ENCODE measurements at places on chromosomes 2 and 18.

DNA sequence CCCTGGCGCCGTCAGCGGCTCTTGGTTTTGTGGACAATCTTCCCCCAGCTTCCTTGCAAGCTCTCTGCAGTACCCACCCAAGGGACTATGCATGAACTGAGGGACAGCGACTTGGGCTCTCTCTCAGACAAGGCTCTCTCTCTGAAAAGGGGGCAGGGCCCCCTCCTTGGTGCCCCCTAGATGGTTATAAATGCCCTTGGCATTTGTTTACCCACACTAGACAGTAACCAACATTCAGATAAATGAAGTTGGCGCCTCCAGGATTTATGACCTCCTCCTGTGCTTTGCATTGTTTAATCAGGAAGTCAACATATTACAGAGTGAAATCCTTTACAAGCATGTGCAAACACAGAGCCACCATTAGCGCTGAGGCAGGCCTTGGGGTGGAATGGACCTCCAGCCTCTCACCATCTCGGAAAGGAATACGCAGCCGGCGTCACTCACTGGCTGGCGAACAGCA is 547.4 kb upstream of the ID2 start:
- no peak for DNase-seq

DNA sequence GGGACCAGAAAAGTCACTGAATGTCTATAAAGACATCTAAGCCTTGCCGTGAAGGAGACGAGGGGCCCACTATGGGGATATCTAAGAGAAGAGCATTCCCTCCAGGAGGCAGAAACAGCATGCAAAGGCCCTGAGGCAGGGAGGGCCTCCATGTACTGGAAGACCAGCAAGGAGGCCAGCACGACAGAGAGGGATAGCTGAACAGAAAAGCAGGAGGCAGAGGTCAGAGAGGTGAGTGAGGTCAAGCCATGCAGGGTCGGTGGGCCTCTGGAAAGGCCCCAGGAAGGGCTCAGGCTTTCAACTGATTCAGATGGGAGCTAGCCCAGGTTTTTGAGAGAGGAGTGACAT is 5.7 kb downstream of the TRABD2A start:
- DNase-seq: no peak

DNA sequence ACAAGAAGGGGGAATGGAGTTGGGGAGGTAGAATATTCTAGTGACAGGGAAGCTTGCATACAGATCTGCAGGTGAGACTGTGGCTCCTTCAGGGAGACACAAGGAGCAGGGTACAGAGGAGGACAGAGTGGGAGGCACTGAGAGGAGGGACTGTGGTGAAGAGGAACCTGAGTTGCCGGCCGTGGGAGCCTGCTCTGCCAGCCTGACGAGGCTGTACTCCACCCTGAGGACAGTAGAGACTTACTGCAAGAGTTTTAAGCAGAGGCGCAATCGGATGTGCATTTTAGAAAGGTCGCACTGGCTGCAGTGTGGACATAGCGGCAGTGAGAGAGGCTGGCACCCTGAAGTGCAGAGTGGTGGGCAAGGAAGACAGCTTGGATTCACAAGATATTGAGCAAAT is 185.8 kb downstream of the GFPT1 start:
- DNase-seq: no peak

DNA sequence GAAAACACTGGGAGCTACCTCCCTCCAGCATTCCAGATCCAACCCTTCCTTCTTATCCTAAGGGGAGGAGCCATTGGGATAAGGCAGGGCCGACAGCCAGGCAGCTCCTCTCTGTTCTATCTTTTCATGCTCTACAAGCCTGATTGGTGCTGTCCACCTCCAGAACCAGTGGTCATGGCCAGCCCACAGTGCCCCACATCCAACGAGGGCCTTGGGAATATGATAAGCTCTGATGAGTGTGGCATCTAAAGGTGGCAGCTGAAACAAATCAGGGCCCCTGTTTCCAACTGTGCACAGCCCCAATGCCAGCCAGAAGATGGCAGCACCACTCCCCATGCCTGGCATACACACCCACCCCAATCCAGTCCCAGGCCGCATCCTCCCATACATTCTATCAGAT is 329.3 kb downstream of the C1D start:
- no peak for DNase-seq

DNA sequence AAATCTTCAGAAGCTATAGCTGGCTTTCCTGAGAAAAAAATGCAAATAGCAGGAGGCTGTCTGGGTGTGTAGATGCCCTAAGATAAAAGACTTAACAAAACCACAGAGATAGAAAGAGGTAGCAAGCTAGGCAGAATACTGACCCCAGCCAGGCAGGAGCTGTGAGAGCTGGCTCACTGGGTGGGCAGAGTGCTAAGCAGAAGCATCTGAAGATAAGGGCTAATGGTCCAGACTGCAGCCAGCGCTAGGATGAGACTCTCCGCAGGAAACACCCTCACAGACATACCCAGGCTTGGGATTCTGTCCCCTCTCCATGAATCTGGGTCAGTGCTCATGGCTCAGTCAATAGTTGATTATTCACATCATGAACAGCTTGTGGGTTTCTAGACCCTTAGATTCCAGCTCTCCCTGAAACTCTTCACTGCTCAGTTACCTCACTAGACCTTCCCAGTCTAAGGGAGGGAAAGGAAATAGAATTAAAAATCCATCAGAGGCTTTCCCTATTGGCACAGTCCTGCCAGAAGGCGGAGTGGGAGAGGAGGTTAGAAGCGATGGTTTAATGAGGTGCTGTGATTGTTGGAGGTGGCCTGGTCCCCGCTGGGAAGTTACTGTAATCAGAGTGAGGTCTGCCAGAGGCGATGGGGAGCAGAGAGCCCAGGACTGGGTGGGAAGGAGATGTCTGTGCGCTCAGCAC is 21.4 kb upstream of the CCBE1 start:
- DNase-seq: no peak

DNA sequence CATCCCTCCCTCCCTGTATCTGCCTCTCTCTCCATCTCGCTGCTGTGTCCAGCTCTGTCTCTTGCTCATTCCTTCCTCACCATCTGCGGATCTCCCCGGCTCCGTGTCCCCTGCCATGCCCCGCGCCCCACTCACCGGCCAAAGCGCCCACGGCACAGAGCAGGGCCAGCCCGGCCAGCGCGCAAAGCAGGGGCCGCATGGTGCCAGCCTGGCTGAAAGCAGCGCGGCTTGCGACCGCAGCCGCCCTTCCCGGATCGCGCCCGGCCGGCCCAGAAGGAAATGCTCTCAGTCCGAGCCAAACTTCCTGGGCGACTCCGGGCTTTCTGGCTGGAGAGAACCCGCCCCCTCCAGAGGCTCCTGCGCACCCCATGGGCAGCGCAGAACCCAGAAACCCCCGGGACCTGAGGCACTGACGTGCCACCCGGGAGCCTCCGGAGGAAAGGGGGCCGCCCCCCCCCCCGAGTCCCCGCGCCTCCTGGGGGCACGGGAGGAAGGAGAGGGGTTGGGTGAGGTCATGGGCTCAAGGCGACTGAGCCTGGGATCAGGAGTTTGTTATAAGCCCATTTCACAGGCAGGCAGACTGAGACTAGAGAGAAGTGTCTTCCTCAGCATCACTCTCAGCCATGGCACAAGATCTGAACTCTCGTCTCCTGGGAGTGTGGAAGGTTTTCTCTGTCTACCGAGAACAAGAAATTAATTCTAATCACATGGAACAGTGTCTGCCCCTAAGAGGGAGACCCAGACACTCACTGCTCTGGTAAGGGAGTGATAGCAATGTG is 45.2 kb upstream of the RAB6C start:
- no peak for DNase-seq

GRCh38 chr2:176206682-176207081 is 18.2 kb downstream of the HOXD1 start:
- no peak for DNase-seq

DNA sequence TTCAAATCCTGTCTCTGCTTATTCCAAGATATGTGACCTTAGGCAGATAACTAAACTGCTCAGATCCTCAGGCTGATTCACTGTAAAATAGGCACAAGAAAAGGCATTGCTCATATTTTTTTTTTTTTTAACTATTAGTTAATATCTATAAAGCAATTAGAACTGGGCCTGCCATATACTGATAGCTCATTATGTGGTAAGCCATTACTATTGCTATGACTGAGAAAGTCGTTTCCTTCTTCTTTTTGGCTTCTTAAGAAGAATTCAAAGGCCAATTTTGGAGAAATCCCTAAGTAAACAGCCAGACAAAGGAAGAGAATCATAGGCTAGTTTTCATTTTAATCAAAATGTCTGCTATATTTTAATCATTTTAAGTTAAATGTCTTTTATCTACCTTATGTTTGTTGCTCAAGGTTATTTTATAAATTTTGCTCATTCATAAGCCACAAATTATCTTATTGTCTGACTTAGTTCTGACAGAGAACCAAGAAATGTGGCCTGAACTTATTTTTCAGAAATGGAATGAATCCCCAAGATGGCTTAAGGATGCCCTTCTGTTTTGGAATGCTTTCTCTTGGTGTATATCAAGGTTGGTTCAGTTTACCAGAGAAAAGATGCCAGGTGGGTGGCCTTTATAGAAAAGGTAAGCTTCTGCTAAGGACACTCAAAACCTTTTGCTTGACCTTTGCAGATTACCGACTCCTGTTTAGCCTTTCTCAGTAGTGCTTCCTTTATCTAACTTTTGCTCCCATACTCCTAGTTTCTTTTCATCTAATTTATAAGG is 21.3 kb upstream of the VRK2 start:
- DNase-seq: no peak

DNA sequence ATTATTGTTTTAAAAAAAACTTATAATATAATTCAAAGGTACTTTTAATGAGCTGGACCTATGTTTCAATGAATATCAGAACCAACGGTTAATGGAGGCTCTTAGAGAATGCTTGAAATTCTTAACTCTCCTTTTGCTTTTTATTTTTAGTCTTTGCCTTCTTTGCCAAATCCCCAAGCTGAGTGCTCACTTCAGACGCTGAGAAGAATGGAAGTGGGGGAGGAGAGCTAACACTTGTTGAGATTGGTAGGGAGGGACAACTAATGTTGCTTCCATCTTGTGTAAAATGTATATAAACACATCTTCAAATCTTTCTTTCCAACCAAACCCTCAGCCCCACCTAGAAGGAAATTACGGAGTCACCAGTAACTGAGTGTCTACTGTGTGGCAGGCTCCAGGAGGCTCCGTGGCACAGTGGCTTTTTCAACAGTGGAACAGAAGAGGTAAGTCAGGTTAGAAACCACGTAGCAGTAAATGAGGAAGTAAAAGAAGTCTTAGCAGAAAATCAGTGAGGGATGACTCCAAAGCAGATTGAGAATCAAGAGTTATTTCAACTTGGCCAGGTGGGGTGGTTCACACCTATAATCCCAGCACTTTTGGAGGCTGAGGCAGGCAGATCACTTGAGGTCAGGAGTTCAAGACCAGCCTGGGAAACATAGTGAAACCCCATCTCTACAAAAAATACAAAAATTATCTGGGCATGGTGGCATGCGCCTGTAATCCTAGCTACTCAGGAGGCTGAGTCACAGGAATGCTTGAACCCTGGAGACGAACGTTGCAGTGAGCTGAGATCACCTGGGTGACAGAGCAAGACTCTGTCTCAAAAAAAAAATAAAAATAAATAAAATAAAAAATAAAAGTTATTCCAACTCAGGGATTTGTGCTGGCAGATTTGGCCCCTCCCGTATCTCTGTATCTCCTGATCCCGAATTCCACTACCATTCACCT is 45.0 kb upstream of the CREB1 start:
- no peak for DNase-seq

- DNase-seq: no peak
Observed at GRCh38 chr2:30393510-30393909, 53.5 kb upstream of the LCLAT1 start.

DNA sequence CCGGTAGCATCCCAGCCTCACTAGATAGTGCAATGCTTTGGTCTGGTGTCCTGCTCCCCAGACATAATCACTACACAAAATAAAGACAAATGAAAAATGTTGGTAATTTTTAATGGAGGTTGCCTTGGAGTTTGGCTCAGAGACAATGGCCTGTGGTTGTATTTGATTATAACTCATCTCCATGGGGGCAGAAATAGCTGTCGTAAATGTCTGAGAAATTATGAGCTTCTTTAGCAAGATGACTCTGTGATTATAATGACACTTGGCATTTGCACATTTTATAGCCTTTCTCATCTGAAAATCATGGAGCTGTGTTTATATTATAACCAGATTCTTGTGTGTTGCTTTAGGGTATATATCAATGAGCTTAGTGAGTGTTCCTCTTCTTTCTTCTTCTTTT is 1779.7 kb upstream of the CELF4 start:
- DNase-seq: no peak

DNA sequence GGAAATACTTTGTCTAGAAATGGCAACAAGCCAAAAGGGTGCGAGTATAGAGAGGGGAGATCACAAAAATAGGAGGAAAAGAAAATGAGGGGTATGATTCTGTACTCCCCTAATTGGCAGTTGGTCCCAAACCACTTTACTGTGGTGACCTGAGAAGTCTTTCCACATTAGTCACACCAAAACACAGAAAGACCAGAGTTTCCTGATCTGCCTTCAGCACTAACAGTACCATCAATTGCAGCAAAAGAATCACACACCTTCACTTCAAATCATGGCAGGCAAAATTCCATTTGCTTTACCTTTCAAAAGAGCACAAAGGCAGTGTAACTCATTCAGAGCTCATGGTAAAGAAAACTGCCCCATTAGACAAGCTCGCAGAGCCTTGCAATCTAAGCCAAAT is 86.8 kb downstream of the ALK start:
- no peak for DNase-seq

DNA sequence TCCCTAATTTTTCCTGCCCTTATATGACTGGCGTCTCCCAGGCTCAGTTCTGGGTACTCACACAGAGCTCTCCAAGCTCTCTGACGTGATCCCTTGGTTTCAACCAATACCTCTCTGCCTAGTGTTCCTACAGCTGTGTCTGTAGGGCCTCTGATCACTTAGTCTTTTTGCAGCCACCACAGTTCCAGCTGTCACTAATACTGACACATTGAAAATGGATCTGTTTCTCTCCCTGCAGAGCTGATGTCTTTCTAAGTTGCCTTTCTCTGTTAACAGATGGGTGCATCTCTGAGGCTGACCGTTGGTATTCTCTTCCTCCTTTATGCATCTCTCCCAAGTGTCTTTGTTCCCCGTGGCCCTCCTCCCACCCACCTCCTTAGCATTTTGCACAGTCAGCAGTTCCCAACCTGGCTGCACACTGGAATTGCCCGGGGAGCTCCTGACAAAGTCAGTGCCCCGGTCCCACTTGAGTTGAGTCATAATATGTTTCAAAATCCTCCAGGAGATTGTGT is 62.5 kb downstream of the CERS6 start:
- no peak for DNase-seq

- no peak for DNase-seq
Observed at GRCh38 chr2:30722936-30723725, 84.1 kb downstream of the CAPN13 start.

DNA sequence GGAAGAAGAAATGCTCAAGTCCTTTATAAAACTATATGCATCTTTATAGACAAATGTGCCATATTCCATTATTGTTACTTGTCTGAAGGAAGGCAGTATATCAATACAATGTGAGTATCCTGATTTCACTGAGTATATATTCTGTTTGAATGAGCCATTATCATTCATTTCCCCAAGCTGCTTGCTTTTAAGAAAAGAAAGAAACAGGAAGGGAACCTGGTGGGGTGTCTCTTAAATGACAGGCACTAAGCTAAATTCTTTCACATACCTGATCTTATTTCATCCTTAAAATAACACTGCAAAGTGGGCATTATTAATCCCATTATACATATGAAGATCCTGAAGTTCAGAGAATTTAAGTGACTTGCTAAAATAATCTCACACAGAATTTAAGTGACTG is 307.9 kb downstream of the SLC8A1 start:
- no peak for DNase-seq
